Activated CD4-positive, alpha-beta T cell treated with anti-CD3 and anti-CD28 coated beads, Interleukin-2, amount 50 U/mL, for 24 hours (primary cell): ENCODE measurements at places on chromosomes 4 and X.

- DNase-seq, result no peak
Observed at GRCh38 chr4:73213916-73214653, 44.5 kb downstream of the ANKRD17 start.

GRCh38 chr4:82704156-82704555 lies 94.4 kb downstream of the SCD5 start:
- DNase-seq, result no peak

- DNase-seq, result no peak
Observed at GRCh38 chr4:22072726-22073125, 124.2 kb upstream of the KCNIP4 start.

DNA sequence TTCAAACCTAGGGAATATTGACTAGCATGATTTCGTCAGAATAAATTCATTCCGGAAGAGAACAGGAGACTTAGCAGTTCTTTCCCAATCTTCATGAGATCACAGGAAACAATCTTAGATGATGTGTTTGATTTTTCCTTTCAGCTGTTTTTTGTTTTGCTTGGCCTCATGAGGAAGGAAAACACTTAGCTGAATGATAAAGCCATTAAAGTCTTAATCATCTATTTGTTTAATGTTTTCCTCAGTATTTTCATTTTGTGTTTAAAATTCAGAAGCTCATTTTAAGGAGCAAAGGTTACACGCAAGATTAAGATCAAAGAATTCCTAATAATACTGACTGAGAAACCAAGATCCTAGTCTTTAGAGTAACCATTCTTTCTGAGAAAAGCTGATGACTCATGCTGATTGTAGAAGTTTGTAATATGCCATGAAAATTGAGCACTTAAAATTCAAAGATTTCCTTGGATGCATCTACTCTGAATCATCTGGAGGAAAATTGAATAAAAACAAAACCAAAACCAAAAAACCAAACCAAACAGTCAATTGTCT lies 15.4 kb upstream of the TBC1D19 start:
- DNase-seq, result no peak

GRCh38 chrX:79065696-79066095 lies 78.8 kb upstream of the GPR174 start:
- no peak for DNase-seq

GRCh38 chr4:113327494-113327893 lies 278.0 kb downstream of the ANK2 start:
- no peak for DNase-seq

DNA sequence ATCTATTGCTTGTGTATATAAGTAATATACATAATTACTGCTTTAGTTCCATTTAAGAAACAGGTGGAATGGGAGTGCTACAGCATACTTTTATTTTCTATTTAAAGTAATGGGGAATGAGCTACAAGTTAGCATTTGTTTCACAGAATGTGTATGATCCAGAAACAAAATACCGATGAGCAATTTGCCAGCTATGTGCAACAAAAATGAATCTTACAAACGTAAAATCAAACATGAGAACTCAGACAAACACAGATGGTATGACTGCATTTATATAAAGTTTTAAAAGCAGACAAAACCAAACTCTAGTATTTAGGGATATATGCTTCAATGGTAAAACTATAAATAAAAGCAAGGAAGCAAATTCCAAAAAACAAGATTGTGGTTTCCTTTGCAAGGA lies 141.7 kb downstream of the PAPSS1 start:
- no peak for DNase-seq

DNA sequence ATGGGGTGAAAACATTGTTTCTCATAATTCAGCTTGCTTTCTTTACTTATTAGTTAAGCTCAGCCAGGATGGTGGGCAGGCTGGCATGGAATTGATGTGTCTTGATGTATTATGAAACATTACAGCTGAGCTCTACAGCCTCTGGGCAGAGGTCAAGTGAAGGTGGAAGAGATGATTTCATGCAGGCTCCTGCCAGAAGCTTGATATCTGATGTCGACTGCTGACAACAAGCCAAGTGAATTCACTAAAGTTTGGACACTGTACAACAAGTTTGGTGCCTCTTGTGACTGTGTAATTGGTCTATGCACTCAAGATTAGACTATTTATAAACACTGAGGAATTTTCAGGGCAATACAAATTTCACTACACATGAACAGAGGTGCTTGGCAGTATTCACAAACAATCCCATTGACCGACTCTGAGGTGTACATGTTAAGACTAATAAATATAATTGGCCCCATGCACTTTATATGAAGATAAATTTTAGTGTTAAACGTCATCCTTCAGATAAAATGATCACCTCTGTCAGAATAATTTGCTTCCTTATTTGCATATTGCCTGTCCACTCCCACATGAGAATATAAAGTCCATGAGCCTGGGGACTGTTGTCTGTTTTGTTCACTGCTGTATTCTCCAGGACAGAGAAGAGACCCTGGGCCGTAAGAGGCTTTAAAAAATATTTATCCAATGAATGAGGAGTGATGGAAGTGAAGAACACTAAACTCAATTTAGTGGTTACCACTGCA lies 612.2 kb downstream of the IQCM start:
- no peak for DNase-seq
